Spinal cord (tissue), 10 donors: ENCODE measurements at places on chromosomes 7 and 10.

DNA sequence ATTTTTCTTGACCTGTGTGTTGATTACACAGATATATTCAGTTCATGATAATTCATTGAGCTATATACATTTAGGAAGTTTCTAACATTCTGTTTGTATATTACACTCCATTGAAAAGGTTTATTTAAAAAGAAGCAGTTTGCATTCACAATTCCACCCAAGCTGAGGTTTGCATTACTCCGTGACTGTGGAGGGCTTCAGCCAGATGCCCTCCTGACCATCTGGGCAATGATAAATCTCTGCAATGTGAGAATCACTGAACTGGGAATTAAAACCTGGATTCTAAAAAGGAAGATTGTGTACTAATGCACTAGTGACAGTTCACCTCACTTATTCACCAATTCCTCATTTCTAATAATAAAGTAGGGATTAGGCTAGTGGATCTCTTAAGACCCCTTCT is 36.4 kb upstream of the CYP2C9 start:
- no peak for DNase-seq

- DNase-seq: peak; percentile 32
Measured at GRCh38 chr7:50068026-50068425, 25.0 kb downstream of the ZPBP start.

- peak; percentile 84 for DNase-seq
Measured at GRCh38 chr10:63157845-63158624, 24.9 kb downstream of the NRBF2 start.

GRCh38 chr7:5469375-5470166 is 45.9 kb upstream of the TNRC18 start:
- no peak for DNase-seq

GRCh38 chr10:3364768-3365480 is 192.3 kb upstream of the PITRM1 start:
- DNase-seq: no peak

DNA sequence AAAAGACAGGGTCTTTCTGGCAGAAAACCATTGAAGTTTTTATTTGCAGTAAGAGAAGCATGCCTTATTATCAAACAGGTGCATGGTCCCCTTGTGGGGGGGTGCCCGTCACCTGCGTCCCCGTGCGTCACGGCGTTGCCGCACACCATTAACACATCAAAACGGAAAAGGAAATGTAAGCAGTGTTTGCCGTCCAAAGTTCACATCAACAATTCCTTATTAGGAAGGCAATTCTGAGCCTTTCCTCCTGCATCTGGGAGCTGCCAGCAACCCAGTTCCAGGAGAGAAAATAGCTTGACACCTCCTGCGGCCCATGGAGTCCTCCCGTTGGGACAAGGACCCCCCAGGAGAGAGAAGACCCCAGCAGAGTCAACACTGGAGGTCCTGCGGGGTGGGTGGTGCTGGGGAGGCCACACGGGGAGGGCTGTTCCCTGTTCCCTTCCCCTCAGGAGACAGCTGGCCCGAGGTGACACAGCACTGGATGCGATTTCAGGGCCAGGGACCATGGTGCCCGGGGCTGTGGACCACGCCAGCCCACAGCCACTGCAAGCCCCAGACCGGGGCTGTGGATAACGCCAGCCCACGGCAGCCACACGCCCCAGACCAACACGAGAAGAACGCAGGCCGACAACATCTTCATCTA is 39.5 kb downstream of the DIP2C start:
- no peak for DNase-seq

DNA sequence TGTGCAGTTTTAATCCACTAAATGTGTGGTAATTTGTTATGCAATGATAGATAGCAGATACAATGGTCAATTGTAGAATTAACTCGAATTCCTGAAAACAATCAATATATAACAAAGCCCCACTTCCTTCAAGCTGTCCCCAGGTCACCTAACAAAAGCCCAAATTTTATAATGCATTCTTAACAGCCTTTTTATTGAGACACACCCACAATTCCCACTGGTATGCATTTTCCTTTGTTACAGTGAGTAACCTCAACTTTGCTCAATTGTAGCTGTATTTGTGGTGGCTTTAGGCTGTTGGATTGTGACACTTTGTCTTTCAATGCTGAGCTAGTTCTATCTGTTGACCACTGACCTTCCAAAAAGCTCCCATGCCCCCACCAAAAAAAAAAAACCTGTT is 279.8 kb upstream of the CACNA2D1 start:
- no peak for DNase-seq

DNA sequence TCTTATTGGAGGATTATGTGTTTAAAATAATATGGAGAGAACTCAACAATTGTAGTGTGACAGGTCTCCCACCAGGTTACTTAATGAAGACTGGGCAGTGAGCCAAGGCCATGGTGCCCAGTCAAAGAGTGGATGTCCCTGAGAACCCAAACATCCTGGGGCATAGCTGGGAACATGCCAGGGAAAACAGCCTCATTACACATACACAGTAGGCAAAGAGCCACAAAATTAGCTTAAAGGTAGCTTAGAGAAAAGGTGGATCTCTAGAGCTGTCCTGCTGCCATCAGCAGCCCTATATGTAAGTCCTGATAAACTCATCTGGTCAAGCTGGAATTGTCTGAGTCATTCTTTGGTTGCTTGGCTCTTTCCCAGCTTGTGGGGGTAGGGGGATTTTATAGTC is 287.8 kb downstream of the PHF14 start:
- DNase-seq: no peak

- DNase-seq: no peak
Measured at GRCh38 chr7:4663239-4664018, 18.7 kb upstream of the FOXK1 start.

GRCh38 chr7:71459132-71459531 is 327.2 kb downstream of the GALNT17 start:
- DNase-seq: no peak

DNA sequence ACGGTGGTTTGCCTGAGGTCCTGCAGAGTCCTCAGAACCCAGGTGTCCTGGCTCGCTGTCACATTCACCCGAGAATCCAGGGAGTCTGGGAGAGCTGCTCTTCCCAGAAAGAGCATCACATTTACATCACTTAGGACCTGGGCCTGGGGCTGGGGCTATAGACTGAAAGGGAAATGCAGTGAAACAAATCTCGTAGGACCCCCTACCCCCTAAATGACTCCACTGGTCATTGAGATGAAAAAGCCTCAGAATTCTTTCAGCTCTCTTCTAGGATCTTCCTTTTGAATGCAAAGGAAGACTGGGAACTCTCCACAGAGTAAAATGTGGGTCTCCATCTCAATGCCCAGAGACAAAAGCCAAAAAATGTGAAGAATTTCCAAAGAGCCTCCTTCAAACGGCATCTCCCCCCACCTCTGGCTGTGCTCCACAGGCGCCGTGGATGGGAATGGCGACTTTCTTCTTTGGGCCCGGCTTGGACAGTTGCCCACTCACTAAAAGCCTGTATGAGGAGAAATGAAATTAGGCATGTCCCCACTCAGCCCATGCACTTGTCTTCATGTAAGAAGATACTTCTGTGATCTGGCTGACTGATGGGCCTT is 49.0 kb upstream of the PODXL start:
- DNase-seq: peak; percentile 44

- no peak for DNase-seq
Measured at GRCh38 chr10:73408978-73409521, 4.8 kb downstream of the ANXA7 start.

DNA sequence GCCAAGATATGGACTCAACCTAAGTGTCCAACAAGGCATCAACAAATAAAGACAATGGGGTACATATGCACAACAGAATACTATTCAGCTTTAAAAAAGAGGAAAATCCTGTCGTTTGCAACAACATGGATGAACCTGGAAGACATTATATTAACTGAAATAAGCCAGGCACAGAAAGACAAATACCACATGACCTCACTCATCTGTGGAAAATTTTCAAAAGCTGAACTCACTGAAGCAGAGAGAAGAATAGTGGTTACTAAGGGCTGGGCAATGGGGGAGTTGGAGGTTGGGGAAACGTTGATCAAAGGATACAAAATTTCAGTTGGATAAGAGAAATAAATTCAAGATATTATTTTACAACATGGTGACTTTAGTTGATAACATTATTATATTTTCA is 221.4 kb upstream of the PITRM1 start:
- DNase-seq: no peak

GRCh38 chr10:127243490-127244272 is 47.3 kb upstream of the INSYN2A start:
- no peak for DNase-seq

- DNase-seq: no peak
Measured at GRCh38 chr7:37290731-37291130, 157.9 kb downstream of the ELMO1 start.

GRCh38 chr10:89479771-89480446 is 55.5 kb downstream of the SLC16A12 start:
- no peak for DNase-seq

DNA sequence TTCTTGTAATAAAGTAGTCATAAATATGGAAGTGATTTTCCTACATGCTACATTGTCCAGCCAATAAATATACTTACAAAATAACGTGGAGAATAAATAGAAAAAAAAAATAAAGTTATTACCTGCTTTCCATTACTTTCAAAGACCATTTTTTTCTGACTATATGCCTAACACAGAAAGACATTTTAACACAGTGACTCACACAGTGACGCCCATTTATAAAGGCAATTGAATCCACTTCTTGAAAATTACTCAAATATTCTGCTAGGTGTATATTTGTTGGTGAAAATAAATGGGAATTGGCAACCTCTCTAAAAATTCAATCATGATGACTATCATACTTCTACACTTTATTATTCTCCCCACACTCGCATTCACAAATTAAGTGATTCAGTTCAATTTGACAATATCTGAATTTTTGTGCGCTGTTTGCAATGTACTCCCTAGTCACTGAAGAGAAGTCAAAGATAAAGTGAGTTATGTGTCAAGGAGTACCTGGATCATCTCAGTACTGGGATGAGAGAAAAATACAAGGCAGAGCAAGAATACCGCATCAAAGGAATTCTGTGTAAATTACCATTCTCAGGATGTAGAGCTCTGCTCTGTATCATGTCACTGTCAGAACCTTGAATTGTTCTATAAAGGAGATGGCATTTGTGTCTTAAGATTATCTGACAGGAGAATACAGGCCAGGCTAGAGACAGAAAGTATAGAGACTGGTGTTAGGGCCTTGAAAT is 642.7 kb downstream of the IPMK start:
- no peak for DNase-seq

DNA sequence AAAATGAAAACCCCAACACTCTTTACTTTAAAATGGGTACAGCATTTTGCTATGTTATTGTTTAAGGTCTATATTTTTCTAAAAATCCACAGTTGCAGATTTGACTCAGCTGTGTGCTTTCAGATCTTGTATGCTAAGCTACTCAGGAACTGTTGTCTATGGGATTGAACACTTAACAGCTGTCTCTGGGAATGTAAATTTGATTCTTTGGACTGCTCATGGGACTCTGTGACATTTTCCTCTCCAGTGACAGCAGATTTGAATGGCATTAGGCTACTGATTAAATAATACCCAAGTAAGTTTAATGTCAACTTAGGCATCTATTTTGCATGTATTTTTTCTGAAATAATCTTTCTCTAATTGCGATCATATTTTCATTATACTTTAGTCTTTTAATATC is 1.7 kb upstream of the CD36 start:
- no peak for DNase-seq

DNA sequence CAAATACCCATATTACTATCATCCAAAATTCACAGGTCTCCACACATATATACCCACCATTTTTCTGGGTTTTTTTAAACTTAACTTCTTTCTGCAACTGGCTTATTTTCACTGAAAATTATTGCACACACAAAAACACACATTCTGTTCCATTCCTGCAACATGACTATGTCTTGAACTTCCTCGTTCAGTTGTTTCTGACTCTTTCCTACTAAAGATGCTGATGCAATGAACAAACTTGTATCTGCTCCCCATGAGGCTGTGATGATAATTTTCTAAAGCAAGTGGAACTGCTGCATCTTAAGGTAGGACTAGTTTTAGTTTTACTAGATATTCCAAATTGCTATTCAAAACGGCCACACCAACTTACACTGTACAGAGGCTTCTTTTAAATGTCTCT is 77.7 kb downstream of the OSBPL3 start:
- no peak for DNase-seq

- DNase-seq: no peak
Measured at GRCh38 chr7:156673454-156673853, 32.9 kb downstream of the RNF32 start.

GRCh38 chr10:29728541-29729049 is 93.8 kb upstream of the SVIL start:
- no peak for DNase-seq

DNA sequence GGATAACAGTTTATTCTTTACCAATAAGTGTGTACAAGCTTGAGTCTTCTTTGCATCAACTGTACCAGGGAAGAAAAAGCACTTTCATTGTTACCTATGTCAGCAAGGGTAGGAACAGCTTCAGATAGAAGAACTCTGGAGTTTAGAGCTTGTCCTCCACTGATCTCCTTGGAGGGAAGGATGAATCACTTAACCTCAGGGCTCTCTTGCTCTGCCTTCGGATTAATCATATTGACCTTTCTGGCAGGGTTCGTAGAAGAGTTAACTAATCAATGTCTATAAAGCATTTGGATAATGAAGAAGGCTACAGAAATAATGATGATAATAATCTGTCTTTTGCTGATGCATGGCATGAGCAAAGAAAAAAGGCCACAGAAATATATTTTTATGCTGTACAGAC is 339.5 kb upstream of the TPK1 start:
- no peak for DNase-seq

DNA sequence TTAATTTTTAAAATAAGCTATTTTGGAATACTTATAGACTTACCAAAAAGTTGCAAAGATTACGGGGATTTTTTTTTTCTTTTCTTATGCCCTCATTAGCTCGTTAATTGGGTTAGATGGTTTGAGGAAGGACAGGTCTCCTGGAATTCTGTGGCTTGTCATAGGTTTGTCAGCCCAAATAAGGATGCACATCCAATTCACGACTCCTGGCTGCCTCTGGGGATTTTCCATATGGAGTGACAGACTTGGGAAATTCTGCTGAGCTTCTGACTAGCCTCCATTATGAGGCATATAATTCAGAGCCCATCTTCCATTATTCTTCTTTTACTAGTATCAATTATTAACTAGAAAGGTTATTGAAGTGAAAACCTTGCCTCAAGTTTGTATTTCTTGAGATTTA is 102.1 kb downstream of the AUTS2 start:
- peak; percentile 48 for DNase-seq

DNA sequence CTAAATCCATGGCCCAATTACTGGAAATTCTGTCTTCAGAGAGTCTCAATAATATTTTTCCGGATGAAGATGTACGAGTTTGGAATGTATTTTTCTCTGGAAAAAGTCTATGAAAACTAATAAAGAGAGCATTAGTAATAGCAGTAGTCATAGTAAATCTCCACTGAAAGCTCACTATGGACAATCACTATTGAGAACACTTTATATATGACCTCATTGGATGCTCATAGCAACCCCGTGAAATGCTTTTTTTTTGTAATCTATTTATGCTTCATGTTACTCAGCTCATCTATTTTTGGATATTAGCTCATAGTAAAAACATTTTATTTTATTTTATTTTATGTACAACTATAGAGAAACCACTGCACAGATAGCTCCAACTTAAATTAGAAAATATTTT is 94.3 kb upstream of the MYO3A start:
- no peak for DNase-seq

- no peak for DNase-seq
Measured at GRCh38 chr10:16367621-16368292, 69.1 kb upstream of the PTER start.
